ENCODE measurements at places on chromosomes 2 and 18. TPM values are rescaled to one million over a fixed set of nuclear protein-coding genes. Genes with fewer than 3 reads are reported as not detected.
A peak's percentile ranks its signal among the peaks of the same experiment; 100 is the strongest.

Gene PRKAG3
- total RNA-seq, result 0.56 TPM

DNA sequence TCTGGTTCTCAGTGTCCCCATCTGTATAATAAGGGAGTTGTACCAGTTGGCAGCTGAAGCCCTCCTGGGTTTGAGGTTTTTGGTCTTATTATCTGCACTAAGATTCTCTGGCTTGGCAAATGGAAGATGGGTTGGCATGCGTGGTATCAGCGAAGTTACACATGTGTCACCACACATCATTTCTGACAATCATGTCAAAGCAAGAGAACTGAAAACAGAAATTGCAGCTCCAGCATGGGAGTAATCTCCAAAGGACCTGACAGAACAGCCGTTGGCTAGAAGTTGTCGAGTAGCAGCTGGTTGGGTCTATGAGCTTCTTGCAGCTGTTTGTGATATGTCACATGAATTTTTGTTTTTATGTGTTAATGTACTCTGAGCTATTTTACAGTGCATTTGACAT, 317.4 kb downstream of the SLC4A3 start:
- no peak for ATAC-seq

DNA sequence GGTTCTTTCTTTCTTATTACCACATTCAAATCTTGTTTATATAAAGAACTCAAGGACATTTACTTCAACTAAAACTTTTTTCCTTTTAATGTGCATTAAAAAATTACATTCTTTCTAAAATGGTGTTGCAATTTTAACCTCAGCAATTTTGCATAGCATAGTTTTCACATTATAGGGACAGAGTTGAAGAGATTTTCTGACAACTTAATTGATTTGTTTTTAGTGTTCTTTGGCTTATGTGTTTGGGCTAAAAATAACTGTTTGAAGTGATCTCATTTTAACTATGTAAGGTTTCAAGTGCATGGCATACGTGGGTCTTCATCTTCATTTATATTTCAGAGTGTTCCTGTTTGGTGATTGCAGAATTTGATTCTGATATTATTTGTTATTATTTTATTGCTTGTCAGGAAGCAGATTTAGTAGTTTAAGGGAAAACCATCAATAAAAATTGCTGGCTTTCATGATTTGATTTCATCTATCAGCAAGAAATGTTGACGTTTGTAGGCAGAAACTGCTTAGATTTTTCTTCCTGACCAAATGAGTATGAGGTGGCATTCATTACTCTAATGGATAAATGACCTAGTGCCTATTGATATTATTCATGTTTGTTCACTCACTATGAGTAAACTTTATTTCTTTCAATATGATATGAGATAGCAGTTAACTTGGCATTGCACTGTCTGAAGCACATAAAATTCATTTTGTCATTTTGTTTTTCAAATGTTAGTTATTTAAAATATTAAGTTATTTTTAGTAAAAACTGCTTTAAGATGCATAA, 398.4 kb downstream of the NUP35 start:
- peak; percentile 86 for ATAC-seq

DNA sequence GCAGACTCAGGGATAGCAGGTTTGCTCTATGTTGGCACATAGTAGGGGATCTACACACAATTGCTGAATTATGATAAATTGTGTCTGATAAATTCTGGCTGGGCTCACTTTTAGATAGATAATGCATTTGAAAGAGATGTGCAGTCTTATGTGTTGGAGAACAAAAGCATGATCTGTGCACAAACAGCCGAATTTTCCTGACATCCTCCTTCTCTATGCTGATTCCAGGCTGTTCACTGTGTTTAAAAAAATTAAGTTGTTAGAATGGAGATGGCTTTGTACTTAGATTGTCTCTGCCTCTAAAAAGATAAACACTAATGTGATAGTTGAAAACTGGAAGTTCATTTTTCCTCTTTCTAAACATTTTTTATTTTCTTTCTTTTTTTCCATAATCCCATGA, 2.1 kb downstream of the CERS6 start:
- no peak for ATAC-seq
